ENCODE measurements at places on chromosomes 16 and 17.

DNA sequence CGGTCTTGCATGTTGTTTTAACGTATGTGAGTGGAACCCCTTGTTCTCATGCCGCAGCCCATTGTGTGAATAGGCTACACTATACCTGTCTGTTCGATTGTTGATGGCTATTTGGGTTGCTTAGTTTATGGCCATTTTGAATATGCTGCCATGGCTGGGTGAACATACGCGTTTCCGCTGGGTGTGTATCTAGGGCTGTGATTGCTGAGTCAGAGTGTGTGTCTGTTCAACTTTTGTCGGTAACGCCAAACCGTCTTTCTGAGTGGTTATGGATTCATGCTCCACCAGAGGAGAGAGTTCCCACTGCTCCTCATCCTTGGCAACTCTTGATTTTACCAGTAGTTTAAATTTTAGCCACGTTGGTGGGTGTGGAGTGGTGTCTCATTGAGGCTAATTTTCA, 77.0 kb downstream of the METRNL start:
- DNase-seq: no peak

DNA sequence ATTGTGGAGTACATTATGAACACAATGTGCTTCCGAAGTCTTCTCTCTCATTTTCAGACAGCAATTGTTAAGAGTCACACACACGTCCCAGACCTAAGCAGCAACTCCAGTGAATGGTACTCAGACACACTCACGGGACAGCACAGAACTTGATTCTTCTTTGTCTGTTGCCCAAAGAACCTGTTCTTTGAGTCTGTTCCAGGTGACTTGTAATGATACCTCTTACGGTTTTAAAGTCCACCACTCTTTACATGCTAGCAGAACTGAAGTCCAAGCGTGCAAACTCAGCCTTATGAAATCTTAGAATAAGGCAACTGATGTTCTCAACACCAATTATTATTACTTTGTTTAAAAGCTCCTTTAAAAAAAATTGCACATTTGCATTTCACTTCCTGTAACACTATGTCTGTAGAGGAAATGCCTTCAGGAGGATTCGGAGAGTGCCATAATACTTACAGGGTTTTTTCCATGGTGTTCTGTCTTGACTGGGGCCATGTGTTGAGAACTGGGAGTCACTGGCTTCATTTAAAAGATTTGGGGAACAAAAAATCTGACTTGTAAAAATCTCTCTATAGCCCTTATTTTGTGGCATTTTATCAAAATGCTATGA, 48.1 kb downstream of the MARF1 start:
- DNase-seq: no peak

- peak; percentile 27 for DNase-seq
These were observed 4.4 kb upstream of the OR1F1 start for GRCh38 chr16:3183445-3184139.

DNA sequence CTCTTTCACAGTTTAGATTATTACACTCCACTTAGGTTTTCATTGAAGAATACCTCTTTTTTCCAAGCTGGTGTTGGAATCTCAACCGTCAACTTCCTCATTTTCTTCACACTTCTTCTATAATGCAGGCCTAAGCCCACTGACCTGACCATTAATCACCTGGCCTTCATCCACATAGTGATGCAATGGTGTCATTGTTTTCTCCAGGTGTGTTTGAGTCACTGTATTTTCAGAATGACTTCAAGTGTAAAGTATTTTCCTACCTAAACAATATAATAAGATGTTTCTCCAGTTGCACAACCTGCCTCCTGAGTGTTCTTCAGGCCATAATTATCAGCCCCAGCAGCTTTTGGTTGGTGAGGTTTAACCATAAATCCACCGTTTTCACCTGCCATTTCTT, 1675.1 kb downstream of the TP53TG3F start:
- DNase-seq: no peak

DNA sequence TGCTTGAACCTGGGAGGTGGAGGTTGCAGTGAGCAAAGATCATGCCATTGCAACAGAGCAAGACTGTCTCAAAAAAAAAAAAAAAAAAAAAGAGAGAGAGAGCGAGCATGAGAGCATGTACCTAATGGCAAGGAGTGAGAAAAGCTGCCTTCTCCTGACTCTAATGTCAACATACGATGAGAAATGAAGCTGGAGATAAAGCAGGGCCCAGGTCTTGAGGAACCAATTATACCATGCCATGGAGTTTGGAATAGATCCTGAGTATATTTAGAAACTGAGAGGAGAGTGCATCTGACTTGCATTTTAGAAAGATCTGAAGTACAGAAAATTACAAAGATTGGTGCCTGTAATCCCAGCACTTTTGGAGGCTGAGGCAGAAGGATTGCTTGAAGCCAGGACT, 3.8 kb upstream of the MAP2K6 start:
- DNase-seq: no peak
